ENCODE measurements at places on chromosomes 13 and 19.

DNA sequence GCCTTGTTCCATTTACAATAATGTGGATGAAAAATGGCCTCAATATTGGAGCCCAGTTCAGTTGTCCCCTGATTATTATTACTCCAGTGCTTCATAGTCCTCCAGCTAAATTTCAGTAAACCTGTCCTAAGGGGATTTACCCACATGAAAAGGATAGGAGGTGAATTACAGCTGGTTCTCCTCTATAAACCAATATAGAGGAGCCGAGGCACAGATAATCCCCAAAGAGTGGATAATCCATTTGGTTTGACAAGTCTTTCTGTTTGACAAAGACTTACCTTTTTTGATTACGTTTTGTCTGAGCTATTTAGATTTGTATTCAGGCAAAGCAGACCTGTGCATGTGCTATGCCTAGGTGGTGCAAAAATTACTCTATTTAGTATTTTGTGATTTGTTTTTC, 2.7 kb downstream of the CNMD start:
- no peak for DNase-seq

GRCh38 chr19:54415208-54415900, at the start of gene TTYH1:
TSS of gene TTYH1 (plus strand) at chr19:54415464. CDS start at chr19:54415553, 89 bp downstream.
- DNase-seq, result no peak

- no peak for DNase-seq
Observed at GRCh38 chr13:93752541-93752940, 525.9 kb downstream of the GPC6 start.

DNA sequence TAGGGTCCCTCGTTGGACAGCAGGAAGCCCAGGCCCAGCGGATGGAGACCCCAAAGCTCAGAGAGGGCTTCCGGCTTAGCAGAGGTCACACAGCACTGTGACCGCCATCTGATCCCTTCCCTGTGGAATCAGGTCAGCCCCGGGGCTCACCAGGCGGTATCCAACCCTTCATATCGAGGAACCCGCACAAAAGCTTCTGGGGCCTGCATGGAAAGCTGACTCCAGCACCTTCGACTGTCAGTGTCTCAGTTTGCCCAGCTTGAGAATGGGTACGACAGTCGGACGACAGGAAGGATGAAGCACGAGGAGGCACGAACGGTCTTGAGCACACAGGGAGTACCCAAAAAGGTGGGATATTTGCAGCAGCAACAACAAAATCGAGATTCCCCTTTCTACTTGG, 2.6 kb downstream of the TLE5 start:
- no peak for DNase-seq

DNA sequence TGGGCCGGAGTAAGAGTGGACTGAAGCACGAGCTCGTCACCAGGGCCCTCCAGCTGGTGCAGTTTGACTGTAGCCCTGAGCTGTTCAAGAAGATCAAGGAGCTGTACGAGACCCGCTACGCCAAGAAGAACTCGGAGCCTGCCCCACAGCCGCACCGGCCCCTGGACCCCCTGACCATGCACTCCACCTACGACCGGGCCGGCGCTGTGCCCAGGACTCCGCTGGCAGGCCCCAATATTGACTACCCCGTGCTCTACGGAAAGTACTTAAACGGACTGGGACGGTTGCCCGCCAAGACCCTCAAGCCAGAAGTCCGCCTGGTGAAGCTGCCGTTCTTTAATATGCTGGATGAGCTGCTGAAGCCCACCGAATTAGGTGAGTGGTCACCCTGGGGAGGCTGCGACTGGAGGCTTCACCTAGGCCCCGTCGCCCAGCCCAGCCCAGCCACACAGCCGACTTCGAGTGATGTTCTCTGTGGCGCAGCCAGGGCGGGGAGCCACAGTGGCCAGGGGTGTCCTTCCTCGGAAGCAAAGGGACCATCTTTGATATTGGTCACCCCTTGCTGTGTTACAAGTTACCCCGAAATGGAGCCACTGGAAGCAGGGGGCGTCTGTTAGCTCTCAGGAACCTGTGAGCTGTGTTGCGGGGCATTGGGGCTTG, 5.6 kb downstream of the PIAS4 start:
- no peak for DNase-seq

DNA sequence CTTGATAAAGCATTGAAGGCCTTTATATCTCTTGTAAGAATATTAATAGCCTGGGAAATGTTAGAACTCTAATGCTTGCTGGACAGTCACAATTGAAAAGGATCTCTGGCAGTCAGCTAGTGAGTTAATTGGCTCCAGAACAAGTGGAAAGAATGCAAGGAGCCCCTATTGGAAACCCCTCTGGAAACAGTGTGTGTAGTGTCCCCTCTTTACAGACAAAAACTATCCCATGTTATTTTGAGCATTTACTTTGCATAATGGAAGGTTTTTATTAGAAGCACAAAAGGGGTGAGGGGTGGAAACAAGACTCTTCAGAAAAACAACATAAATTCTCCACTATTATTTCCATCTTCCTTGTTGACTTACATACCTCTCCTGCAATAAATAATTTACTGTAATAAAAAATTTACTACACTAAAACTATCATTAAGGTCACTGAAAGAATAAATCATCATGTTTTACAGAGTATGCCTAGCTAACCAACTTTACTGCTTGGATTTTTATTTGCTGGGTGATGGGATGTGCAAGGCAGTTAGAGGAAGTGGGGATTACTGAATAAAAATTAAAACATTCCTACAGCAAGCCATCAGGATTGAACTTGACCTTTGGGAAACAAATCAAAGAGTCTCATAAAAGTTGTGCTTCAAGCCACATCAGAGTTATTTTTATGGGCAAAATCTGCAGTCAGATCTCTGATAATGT, 610.4 kb downstream of the TBC1D4 start:
- no peak for DNase-seq

GRCh38 chr19:33514885-33515551, 6.6 kb downstream of the PEPD start:
- no peak for DNase-seq

DNA sequence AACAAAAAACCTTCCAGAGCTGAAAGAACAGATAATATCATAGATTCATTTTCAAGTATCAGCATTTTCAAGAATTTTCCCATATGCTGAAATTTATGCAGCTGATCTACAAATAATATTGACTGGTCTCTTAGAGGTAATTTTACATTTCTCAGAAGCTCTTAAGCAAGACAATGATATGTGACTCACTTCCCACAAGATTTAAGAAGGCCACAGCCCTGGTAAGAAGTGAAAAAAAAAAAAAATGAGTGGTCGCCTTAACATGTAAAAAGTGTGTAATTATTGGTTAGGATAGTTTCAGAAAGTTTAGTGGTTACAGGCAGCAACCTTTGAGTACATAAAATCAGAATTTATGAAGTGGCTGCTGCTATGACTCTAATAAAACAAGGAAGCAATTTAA, 54.5 kb downstream of the NUFIP1 start:
- DNase-seq, result peak; percentile 24

GRCh38 chr19:11345122-11345803, 805 bp downstream of the TMEM205 start:
- no peak for DNase-seq

DNA sequence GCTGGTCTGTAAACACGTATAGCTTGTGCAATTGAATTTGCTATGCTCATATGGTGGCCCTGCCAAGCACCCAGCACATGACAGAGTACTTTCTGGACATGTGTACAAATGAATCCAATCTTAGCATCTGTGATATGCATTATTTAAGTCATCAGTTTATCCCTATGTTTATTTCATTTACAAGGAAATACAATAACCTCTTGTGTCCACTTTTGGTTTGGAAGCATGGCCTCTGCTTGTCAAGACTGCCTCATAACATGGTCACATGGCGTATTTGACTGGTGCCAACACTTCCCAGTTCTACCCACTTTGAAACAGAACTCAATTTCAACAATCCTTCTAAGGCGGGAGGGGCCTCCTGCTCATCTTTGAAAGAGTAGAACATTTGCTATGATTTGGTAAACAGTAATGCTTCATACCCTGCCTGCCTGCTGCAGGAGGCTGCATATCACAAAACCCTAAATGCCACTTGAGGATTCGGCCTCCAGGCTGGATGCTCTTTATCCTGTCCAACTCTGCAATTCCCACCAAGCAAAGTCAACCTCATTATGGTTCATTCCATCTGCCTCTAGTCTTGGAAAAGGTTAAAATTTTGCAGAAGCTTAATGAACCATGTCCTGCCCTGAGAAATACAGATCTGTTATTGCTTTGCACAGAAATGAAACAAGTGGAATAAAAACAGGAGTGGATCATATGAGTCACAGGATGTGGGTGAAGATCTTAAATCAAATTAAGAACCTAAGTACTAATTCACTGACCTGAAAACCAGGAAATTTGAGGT, 151.3 kb downstream of the CYSLTR2 start:
- peak; percentile 77 for DNase-seq

- DNase-seq, result no peak
Observed at GRCh38 chr13:105878119-105878700, 657.3 kb downstream of the EFNB2 start.

DNA sequence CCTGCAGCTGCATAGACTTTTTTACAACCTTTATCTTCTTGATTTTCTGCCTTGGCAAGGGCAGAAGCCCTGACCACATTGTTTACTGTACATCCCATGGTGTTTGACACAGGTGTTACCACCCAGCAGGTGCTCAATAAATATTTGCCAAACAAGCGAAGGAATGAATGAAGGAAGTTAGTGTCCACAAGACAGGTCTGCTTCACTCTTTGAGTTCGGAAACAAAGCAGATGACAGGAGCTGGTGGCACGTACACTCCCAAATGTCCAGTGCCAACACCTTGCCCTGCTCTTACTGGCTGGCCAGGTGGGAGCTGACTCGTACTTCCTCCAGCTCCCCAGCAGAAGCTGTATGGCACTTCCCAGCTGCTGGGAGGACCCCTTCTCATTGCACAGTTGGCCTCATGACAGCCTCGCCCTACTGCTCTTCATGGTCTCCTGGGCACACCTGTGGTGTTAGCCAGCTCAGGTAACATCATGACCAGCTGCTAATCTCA, 22.0 kb upstream of the MUC16 start:
- no peak for DNase-seq

- no peak for DNase-seq
Observed at GRCh38 chr19:38173291-38174041, 50.6 kb downstream of the DPF1 start.

- DNase-seq, result peak; percentile 60
Observed at GRCh38 chr19:4066682-4067395, at the start of gene ZBTB7A. TSS of gene ZBTB7A (minus strand) at chr19:4066899. CDS start at chr19:4055232, 11,667 bp downstream.

- DNase-seq, result no peak
Observed at GRCh38 chr13:99653526-99653925, 152.3 kb downstream of the TM9SF2 start.

DNA sequence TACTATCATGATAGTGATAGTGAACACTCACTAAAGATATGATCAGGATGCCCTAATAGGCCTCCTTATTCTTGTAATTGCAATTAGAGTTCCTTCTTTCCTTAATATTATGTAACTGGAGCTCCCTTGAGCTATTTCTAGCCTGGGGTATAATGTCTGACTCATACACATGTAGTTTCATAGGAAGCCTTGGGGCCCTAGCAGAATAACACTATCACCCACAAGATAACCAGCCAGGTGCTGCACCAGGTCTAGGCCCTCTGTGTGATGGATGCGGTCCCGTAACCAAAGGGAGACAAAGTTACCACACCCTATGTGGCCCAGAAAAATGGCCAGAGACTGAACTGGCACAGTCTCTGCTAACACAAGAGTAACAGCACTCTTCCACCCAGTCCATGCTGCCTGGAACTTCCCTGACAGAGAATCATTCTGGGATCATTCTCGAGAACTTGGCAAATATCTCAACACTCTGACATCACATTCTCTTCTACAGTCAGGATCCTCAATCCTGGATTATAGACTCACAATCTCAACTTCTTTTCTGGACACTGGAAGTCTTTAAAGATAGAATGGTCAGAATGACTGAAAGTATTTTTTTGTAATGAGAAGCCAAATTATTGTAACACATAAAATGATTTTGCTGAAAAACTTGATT, 32.6 kb upstream of the IGFL4 start:
- DNase-seq, result no peak

GRCh38 chr13:80100636-80101035, 240.3 kb downstream of the SPRY2 start:
- DNase-seq, result no peak

- DNase-seq, result no peak
Observed at GRCh38 chr13:111005364-111005763, 90.5 kb upstream of the ANKRD10 start.

GRCh38 chr19:33407716-33408115, 34.2 kb downstream of the CEBPG start:
- no peak for DNase-seq

- no peak for DNase-seq
Observed at GRCh38 chr19:58514564-58515022, 2.8 kb upstream of the SLC27A5 start.

- no peak for DNase-seq
Observed at GRCh38 chr13:98410612-98411011, 166.3 kb downstream of the STK24 start.

All from activated CD4-positive, alpha-beta T cell treated with anti-CD3 and anti-CD28 coated beads, Interleukin-2, Interleukin-4, amounts not matched to agents 100 ng/mL and 50 ng/mL, durations not matched to agents 16 hours and 8 hours (primary cell).